ENCODE measurements at places on chromosomes 3 and 15.

GRCh38 chr3:62436785-62437184, 63.4 kb upstream of the FEZF2 start:
- DNase-seq, result no peak

GRCh38 chr15:64472161-64472560, 11.8 kb downstream of the ZNF609 start:
- no peak for DNase-seq

DNA sequence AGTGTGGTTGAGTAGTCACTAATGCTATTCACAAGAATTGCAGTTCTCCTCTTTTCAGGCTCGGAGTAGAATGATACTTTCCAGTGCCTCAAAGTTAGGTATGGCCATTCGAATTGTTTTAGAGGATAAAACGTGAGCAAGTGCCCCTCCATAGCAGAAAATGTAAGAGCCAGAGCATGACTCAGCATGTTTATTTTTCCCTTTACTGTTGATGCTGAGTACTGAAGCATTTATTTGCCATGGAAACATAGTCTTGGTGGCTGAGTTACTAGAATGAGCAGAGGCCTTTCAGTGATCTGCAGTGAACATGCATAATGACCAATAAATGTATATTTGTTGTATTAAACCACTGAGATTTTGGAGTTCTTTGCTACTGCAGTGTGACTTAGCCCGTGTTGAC, 540.6 kb downstream of the NLGN1 start:
- DNase-seq, result no peak

DNA sequence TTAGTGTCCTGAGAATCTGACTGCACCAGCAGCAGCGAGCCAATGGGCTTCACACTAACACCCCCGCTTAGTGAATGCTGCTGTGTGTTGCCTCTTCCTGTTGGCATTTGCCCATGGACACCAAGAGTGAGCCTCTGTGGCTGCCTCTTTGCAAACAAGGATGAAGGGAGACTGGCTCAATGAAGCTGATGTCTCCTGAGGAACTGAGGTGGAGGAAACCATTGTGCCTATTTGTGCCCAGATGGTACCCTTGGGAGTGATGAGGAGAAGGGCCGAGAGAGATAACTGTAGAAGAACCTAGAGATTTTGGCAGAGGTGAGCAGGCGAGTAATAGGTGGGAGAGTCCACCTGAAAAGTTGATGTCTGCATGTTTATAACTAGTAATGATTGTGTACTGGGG, 51.2 kb downstream of the IL20RB start:
- no peak for DNase-seq

GRCh38 chr3:27976933-27977332, 254.8 kb upstream of the EOMES start:
- DNase-seq, result no peak

- no peak for DNase-seq
Observed at GRCh38 chr3:151011427-151011826, 38.9 kb upstream of the CLRN1 start.

DNA sequence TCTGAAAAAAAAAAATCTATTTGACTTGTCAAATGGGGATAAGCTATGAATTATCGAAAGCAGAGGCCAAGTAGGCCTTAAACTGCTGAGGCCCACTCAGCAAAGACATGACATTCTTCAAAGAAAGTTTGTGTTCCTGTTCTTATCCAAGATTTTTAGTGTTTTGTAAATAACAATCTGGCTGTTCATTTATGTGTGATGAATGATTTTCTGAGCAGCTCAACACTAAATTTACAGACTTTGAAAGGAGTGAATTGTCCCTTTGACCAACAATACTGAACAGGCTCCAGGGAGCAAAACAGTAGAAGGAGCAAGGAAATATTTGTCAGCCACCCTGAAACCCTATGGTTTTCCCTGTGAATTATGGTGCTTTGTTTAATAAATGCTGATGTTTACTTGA, 512.6 kb upstream of the NAALADL2 start:
- DNase-seq, result no peak

GRCh38 chr3:113118336-113118735, 93.0 kb upstream of the BOC start:
- no peak for DNase-seq

DNA sequence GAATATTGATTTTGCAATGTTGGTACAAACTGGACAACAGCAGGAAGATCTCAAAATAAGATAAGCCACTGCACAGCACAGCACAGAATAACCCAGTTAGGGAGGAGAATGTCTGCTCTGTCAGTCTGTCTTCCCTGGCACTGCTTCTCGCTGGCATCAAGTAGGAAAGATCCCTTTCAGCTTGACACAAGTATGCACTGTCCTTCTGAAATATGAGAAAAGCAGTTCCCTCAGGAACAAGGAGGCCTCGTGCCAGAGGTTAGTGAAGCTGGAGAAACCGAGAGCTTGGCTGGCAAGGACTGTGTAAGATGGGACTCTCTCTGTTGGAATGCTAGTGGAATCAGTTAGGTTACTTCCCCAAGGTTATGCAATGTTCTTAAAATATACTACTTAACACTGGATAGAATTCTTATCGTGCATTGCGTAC, 59.1 kb downstream of the FMN1 start:
- DNase-seq, result no peak

GRCh38 chr3:136696797-136697196, 55.4 kb downstream of the STAG1 start:
- DNase-seq, result no peak

GRCh38 chr3:79928687-79929408, 161.1 kb upstream of the ROBO1 start:
- no peak for DNase-seq

GRCh38 chr3:99938270-99938911, 120.7 kb downstream of the CMSS1 start:
- no peak for DNase-seq

GRCh38 chr3:120416868-120417267, 33.9 kb downstream of the FSTL1 start:
- peak; percentile 75 for DNase-seq

DNA sequence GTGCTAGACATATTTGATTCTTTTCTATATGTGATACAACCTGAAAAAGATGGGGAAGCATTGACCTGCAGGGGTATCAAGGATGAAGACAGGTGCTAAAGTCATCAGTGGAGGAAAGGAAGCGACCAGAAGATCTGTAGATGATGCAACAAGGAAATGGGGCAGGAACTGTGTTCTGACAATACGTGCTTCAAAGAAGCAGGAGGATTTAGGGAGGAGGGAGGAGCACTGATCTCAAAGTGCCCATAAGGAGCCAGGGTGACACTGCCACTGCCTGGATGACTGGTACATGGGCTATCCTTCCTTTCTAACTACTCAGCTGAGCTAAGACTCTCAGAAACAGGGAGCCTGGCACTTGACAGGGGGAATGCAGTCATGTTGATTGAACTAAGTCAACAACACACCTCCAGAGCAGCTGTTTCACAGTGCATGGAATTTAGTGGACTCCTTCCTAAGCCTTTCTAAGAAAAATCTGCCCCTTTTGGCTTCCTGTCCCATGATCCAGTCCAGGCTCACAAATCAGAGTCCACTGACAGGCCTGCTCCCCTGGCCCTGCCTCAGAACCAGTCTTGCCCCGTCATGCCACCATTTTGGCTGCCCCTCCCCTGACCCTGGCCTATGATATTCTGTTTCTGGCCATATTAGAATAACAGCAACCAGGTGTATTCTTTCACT, 12.0 kb downstream of the LYSMD4 start:
- DNase-seq, result no peak

DNA sequence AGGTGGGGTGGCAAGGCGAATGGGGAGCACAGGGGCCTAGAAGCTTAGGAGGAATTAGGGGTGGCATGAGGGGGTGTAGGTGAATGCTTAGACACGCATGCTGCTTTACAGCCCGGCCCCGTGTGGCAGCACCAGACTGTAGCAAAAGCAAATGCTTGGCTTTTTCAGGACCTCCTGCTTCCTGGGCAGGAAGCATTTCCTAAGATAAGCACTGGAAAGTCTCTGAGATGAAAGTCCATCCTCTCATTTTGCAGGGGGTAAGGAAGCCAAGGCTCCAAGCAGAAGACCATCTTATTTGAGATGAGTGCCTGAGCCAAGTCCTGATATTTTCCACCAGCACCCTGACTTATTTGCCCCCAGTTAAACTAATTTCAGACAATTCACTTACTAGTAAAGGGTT, 12.9 kb downstream of the SSUH2 start:
- DNase-seq, result no peak

DNA sequence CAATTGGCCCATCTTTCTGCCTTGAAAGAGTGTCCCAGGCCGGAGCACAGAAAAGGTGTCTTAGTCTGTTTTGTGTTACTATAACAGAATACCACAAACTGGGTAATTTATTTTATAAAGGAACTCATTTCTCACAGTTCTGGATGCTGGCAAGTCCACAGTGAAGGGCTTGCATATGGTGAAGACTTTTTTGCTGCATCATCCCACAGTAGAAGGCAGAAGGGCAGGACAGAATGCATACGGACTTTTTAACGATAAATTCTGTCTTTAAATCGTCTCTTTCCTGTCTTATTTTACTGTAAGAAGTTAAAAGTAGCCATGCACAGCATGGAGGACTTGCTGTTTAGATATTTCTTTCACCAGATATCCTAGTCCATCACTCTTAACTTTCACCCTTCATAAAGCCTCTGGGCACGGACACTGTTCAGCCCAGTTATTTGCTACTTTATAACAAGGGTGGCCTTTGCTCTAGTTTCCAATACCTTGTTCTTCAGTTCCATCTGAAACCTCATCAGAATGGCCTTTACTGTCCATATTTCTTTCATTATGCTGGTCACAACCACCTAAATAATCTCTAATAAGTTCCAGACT, 10.3 kb upstream of the EIF1B start:
- DNase-seq, result no peak

DNA sequence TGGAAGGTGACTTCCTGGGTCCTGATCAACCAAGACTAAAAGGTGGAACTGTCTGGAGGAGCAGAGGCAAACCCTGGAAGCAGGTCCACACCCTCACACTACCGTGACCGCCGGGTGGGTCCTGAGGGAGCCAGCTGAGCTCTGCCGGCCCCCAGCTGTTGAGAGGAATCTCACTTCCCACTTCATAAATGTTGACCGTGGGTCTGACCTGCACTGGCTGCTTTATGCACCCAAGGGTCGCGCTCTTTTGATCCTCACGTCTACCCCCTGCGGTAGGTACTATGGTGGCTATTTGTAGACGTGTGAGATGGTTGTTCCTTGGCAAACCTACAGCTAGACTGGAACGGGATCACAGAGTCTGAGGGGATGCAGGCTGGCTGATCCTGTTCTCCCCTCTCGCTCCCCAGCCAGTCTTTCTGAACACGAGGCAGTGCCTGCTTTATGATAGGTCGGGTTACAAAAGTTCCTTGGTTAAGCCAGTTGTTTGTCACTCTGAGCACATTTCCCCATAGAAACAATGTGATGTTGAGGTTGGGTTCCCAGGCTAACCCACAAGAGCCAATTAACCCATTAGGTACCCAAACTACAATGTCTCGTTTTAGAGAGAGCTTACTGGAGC, 113.0 kb upstream of the ETV5 start:
- no peak for DNase-seq

GRCh38 chr3:153881201-153881600, 240.0 kb upstream of the ARHGEF26 start:
- no peak for DNase-seq

- no peak for DNase-seq
Observed at GRCh38 chr3:5096336-5097008, 25.6 kb upstream of the ARL8B start.

DNA sequence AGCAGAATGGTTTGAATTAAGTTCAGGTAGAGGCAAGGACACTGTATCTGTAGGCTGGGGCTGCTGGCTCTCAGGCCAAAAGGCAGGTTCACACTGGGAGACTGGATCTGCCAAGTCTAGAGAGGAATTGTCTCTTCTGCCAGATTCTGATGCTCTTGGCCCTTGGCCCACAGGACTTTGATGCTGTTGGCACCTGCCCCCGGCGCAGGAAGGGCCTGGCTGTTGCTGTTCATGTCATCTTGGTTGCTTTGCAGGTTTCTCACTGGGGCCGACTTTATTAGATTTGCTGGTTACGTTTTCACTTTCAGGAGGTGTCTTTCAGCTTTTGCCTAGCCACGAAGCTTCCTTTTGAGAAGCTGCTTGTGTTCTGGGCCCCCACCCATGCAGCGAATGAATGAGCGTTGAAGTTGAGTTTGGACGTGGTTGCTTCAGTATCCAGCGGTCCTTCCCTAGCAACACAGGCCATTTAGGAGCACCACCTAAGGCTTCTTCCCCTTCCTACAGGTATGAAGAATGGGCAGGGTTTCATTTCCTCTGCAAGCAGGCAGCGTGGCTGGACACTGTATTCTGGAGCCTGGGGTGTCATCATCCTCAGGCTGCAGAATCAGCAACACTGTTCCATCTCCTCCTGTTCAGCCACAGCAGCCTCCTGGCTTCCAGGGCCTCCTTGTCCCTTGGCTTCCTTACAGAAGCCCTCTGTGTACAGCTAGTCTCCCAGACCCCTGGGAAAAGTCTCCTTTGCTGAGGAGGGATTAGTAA, 65.6 kb upstream of the PRR23C start:
- peak; percentile 58 for DNase-seq

GRCh38 chr15:38049891-38050290, 115.5 kb downstream of the TMCO5A start:
- DNase-seq, result no peak

DNA sequence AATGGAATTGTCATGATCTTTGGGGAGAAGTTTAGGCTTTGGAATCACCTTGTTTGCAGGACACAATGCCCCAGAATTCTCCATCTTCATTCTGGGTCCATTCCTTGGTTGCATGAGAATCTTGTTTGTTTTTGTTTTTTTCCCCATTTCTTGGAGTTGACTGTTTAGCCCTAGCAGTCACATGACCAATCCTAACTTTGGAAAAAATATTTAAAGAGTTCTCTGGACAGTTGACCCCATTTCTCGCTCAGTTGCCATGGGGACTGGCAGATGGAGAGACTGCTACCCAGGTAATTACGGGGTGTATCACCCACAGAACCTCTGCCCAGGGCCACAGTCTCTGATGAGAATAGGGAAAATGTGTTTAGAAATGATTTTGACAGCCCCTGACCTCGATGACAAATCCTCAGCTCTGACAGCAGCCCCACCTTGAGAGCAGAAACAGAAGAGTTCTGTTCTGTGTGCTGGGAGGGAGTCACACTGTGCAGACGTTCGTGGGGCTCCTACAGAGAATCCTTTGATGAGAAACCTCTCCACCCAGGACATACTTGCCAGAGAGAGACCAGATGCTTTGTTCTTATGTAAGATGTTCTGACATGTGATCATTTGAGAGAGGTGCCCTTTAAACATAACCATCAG, 57.7 kb downstream of the IL16 start:
- DNase-seq, result no peak
